A549 treated with CpdA at 1 μM for 4 hours (cell line): ENCODE measurements at places on chromosomes 3 and 15. TPM values are rescaled to one million over a fixed set of nuclear protein-coding genes. Genes with fewer than 3 reads are reported as not detected.

The CSTA gene
- total RNA-seq = 0.73 to 1.7 TPM (median 1.1 TPM) in 5 replicates

The NR2E3 gene
- 0.17 to 0.38 TPM (median 0.21 TPM) in 4 of 5 replicates, not detected in the other for total RNA-seq

The SNX22 gene
- total RNA-seq = 0.47 to 1.6 TPM (median 1.2 TPM) in 5 replicates

The SLC24A5 gene
- total RNA-seq = not detected in 5 replicates

The LACTB gene
- total RNA-seq = 24.7 to 38.6 TPM (median 25.6 TPM) in 5 replicates

The CPB1 gene
- not detected in 5 replicates for total RNA-seq

The DNASE1L3 gene
- total RNA-seq = 0.09 to 0.30 TPM (median 0.16 TPM) in 3 of 5 replicates, not detected in the others

The ALDH1L1 gene
- 0.11 to 0.64 TPM (median 0.23 TPM) in 5 replicates for total RNA-seq

The SLC9C1 gene
- total RNA-seq = not detected in 5 replicates

The REC114 gene
- not detected in 5 replicates for total RNA-seq

The CCR8 gene
- total RNA-seq = not detected in 5 replicates

The ACSBG1 gene
- total RNA-seq = 0.21 to 0.41 TPM (median 0.31 TPM) in 5 replicates
